ENCODE measurements at places on chromosomes 1 and 21.
A peak's percentile ranks its signal among the peaks of the same experiment; 100 is the strongest.

- DNase-seq, result no peak
Observed at GRCh38 chr1:188314557-188315137, 1485.9 kb downstream of the PLA2G4A start.

DNA sequence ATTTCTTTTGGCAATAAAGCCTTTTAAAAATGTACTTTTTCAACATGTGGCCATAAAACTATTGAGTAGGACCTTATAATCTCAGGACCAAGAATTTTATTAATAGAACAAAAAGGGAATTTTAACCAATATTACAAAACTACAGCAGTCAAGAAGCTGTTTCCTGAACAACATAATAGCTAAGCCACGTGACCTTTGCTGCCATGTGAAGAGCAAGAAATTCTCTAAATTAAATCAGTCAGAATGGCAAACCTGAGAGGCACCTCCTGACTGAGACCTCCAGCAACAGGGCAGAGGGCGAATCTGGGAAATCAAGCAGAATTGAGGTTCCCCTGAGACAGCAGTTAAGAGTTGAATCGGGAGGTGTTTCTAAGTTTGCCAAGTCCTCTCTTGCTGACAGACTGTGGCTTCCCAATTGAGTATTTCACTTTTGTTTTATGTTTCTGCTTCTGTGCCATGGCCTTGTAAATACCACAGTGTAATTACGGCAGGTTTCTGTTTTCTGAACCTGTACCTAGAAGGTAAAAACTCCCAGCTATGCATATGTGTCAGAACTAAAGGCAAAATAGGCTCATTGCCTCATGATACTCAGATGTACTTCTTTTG is 358.4 kb downstream of the NTNG1 start:
- DNase-seq, result no peak

- DNase-seq, result no peak
Observed at GRCh38 chr1:111199329-111199728, 1.1 kb downstream of the DENND2D start.

DNA sequence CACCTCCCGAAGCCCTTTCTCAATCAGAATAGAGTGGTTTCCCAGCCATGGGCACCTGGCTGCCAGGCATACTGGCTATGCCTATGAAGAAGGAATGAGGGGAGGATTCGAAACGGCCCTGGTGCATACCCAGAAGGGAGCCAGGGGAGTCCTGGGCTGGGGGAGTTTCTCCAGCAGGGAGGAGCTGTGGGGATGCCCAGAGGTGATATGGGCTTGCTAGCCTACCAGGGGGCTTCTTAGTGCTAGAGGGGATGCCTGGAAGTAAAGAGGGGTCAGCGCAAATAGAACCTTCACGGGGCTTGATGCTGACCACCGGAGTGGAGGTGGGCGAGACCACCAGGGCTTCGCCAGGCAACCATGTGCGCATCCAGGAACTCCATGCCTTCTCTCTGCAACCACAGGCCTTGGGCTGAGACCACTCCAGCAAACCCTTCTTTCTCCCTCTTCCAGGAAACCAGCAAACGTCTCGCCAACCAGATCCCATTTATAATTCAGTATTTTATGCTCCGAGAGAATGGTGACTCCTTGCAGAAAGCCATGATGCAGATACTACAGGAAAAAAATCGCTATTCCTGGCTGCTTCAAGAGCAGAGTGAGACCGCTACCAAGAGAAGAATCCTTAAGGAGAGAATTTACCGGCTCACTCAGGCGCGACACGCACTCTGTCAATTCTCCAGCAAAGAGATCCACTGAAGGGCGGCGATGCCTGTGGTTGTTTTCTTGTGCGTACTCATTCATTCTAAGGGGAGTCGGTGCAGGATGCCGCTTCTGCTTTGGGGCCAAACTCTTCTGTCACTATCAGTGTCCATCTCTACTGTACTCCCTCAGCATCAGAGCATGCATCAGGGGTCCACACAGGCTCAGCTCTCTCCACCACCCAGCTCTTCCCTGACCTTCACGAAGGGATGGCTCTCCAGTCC is 18.2 kb upstream of the MX1 start:
- no peak for DNase-seq

DNA sequence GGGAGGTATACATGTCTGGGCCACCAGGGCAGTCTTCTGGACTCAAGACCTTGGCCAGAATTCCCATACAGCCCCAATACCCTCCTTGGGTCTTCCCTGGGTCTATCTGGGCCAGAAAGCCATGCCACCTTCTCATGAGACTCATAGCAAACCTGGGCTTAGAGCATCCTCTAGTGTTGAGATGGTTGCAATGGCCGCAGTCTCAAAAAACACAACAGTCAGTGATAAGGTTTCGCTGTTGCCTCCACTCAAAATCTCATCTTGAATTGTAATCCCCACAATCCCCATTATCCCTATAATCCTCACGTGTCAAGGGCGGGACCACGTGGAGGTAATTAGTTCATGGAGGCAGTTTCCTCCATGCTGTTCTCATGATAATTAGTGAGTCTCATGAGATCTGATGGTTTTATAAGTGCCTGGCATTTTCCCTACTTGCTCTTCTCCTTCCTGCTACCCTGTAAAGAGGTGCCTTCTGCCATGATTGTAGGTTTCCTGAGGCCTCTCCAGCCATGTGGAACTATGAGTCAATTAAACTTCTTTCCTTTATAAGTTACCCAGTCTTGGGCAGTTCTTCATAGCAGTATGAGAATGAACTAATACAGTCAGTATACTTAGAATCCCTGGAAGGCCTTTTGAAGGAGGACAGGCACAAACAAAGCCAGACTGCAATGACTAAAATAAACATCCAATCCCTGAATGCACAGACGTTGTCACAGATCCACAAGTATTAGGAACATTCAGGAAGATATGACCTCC is 77.0 kb downstream of the CTH start:
- peak; percentile 33 for DNase-seq

DNA sequence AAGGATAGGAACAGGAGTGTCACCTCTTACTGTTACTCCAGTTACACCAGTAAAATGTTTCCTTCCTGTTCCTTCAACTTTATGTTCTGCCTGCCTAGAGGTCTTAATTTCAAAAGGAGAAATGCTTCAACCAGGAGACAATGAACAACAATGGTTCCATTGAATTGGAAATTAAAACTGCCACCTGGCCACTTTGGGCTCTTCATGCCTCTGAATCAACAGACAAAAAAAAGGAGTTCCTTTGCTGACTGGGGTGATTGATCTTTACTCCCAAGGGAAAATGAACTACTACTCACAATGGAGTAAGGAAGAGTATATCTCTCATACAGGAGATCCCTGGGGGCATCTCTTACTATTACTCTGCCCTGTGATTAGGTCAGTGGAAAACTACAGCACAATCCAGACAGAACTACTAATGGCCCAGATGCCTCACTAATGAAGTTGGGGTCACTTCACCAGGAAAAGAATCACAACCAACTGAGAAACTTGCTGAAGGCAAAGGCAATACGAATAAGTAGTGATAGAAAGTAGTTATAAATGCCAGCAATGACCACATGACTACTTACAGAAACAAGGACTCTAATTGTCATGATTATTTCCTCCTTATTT is 76.6 kb upstream of the PRDX6 start:
- no peak for DNase-seq

GRCh38 chr1:219476116-219476515 is 136.8 kb downstream of the ZC3H11B start:
- no peak for DNase-seq

DNA sequence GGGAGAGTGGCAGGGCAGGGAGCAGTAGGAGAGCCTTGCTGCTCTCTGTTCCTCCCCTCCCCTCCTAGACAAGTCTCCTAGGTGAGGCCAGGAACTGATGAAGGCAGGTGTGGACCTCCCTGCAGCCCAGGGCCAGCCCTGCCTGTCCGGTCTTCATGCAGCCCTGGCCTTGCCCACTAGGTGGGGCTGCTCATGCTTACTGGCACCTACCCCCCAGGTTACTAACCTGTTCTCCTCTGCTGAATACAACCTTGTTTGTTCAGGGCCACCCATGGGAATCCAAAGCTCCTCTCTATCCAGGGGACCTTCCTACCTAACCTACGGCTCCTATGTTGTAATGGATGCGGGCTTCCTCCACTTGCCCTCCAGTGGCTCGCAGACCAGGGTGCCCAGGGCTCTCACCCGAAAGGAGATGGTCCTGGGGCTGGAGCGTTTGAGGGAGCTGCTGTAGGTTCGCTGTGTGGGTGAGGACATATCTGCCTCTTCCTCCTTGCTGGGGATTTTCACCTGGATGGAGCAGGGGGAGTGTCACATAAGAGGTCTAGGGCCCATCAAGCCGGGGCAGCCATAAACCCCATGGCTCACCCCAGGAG is 7.9 kb upstream of the TNNT2 start:
- peak; percentile 54 for DNase-seq

All from mammary epithelial cell (primary cell).